Adipocyte (in vitro differentiated cells): ENCODE measurements at places on chromosomes 6 and 20.

GRCh38 chr20:62816031-62816883, 593 bp upstream of the COL9A3 start:
- peak; percentile 61 for DNase-seq

- no peak for DNase-seq
Observed at GRCh38 chr6:114608091-114608490, 265.3 kb upstream of the HS3ST5 start.

- no peak for DNase-seq
Observed at GRCh38 chr6:29478740-29479139, 9.0 kb downstream of the MAS1L start.

DNA sequence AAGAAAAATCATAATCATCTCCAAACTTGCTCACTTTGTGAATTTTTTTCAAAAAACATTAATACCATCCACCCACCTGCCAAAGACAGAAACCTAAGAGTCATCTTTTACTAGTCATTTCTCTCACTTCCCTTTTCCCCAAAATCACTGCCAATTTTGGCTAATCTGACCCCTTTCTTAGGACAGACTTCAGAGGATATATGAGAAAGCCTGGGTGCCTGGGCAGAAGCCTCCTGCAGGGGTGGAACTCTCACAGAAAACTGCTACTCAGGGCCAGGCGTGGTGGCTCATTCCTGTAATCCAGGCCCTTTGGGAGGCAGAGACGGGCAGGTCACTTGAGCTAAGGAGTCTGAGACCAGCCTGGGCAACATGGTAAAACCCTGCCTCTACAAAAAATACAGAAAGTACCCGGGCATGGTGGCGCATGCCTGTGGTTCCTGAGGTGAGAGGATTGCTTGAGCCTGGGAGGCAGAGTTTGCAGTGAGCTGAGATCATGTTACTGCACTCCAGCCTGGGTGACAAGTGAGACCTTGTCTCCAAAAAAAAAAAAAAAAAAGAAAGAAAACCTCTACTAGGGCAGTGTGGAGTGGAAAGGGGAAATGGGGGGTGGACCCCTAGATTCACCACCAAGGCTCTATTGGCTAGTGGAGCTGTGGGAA, 3.8 kb downstream of the DEK start:
- DNase-seq = peak; percentile 60

- DNase-seq = peak; percentile 9
Observed at GRCh38 chr6:166996406-166996805, 2.8 kb upstream of the CEP43 start.

DNA sequence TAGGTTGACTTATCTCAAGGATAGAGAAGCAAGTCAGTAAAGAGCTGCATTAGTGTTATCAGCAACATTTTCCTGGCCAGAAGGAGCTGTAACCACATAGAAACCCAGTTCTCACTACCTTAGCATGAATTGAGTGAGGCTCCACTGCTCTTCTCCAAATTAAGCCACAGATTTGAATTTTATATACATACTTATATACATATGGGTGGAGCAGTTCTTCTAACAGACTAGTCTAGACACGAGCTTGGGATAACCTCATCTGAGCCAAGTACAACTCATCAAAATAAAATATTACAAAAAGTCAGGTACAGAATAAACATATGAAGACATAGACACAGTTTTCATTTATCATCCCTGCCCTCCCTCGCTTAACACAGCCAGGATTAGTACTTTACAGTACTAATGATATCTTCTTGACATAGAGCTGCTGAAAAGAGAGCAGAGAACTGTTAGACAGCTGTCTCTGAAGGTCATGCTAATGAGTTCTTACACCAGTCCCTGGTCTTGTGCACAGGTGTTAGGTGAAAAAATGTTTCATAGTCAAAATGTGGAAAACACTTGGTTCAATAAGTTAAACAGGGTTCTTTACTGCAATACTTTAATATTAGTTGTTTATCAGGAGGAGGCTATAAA, 147.4 kb upstream of the HTR1E start:
- DNase-seq = no peak

GRCh38 chr6:71294121-71294523, 5.5 kb downstream of the OGFRL1 start:
- DNase-seq = peak; percentile 74

- peak; percentile 42 for DNase-seq
Observed at GRCh38 chr6:45072016-45072415, 256.1 kb upstream of the RUNX2 start.

DNA sequence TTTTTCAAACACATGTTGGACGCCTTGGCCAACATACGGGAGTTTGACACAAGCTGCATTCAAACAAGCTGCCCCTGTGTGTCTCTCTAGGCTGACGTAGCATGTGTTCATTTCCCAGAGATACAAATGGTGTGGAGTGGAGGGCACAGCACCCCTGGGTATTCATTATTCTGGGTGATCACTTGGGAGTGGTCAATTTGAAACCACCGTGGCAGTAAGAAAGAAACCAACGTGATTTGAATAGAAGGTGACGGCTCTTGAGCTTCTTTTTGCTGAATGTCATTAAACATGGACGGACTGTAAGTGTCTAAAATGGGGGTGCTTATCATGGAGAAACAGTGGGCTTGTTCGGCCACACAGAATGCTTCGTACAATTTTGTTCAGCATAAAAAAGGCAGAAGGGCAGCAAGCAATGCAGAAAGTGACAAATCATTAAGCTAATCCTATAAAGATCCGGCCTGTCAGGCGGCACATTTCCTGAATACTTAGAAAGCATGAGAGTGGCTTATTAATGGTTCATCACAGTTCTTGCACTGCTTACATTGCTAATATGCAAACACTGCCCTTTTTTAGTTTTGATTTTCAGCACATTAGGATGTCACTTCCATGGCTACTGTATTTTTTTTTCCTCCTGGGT, 1261.9 kb upstream of the CITED2 start:
- no peak for DNase-seq

DNA sequence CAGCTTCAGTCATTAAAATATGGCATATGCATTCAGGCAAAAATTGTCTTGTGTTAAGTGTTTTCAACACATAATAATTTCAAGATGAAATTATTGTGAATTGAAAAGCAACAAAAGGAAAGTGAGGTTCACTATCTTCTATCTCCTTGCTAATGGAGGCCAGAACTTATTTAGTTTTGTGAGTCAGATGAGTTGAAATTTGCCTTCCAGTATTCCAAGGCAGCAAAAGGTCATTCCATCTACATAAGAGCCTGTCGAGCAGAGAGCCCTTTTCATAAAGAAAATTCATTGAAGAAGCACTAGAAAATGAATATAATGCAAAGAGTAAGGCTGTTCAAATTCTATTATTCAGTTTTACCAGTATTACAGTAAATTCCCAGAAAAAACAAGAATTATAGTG, 274.3 kb downstream of the PLCB1 start:
- DNase-seq = no peak

DNA sequence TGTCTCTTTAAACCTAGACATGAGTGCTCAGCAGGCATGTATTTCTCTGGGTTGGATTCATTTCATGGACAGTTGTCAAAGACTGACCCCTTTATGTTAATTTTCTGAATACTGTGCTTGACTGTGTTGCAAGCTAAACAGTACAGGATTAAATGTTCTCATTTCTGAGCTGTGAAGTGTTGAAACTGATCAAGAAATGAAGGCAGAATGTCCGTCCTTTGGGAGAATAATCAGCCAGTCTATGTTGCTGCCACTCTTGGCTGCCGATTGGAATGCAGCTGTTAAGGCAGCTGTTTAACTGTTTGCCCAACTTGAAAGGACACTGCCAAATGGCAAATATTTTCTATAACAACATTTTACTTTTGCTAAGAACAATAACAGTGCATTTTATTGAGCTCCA, 87.3 kb downstream of the CEP57L1 start:
- peak; percentile 15 for DNase-seq

GRCh38 chr20:47233333-47234188, 122.9 kb downstream of the ZMYND8 start:
- peak; percentile 42 for DNase-seq

- peak; percentile 37 for DNase-seq
Observed at GRCh38 chr6:127207591-127208120, 59.0 kb upstream of the RNF146 start.

GRCh38 chr20:59010995-59011873, 4.2 kb upstream of the CTSZ start:
- DNase-seq = peak; percentile 84

GRCh38 chr20:10352934-10353824, 80.8 kb downstream of the MKKS start:
- no peak for DNase-seq

DNA sequence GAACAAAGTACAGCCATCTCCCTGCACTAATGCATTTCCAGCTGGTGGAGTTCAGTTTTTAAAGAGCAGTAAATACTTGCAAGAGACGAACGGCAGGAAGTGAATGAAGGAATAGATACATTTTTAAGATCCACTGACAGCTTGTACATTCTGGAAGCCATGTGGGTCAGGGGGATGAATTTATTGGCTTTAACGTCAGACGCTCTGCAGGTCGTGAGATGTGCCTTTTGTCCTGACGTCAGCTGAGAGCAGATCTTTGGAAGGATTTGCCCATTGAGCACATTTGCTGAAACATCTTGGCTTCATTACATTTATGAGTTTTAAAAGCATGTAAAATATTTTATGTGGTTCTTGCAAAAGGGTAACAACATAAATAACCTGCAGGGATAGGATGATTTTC, 29.5 kb upstream of the SALL4 start:
- DNase-seq = peak; percentile 46

- peak; percentile 90 for DNase-seq
Observed at GRCh38 chr6:71333697-71334096, 45.1 kb downstream of the OGFRL1 start.

DNA sequence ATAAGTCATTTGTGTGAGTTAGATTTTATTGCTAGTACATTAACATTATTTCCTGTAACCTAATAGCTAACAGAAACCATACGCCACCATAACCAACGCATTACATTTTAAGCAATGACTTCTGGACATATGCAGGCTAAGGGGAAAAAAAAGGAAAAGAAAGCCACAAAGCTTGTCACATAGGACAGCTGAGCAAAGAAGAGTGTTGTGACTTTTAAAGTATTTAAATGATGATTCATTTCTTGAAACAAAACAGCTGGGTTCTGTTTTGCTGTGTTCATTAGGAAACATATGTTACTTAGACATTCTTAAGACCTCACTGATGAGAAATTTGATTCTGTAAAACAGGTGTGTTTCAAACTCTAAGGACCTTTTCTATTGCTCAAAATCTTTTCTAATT, 171.4 kb downstream of the COL9A1 start:
- peak; percentile 10 for DNase-seq
